Activated naive CD4-positive, alpha-beta T cell treated with anti-CD3 and anti-CD28 coated beads, Interleukin-2, amount 50 U/mL, for 16 hours (primary cell): ENCODE measurements at places on chromosomes 2 and 18.
A peak's percentile ranks its signal among the peaks of the same experiment; 100 is the strongest.

GRCh38 chr2:55887351-55887750 is 36.2 kb downstream of the EFEMP1 start:
- DNase-seq = no peak

GRCh38 chr18:38241216-38241615 is 675.6 kb upstream of the CELF4 start:
- no peak for DNase-seq

GRCh38 chr2:45276914-45277313 is 267.7 kb upstream of the SIX2 start:
- no peak for DNase-seq

- no peak for DNase-seq
Observed at GRCh38 chr2:232890896-232891601, 21.0 kb downstream of the SNORC start.

- DNase-seq = no peak
Observed at GRCh38 chr2:30206461-30207430, 24.6 kb upstream of the LBH start.

DNA sequence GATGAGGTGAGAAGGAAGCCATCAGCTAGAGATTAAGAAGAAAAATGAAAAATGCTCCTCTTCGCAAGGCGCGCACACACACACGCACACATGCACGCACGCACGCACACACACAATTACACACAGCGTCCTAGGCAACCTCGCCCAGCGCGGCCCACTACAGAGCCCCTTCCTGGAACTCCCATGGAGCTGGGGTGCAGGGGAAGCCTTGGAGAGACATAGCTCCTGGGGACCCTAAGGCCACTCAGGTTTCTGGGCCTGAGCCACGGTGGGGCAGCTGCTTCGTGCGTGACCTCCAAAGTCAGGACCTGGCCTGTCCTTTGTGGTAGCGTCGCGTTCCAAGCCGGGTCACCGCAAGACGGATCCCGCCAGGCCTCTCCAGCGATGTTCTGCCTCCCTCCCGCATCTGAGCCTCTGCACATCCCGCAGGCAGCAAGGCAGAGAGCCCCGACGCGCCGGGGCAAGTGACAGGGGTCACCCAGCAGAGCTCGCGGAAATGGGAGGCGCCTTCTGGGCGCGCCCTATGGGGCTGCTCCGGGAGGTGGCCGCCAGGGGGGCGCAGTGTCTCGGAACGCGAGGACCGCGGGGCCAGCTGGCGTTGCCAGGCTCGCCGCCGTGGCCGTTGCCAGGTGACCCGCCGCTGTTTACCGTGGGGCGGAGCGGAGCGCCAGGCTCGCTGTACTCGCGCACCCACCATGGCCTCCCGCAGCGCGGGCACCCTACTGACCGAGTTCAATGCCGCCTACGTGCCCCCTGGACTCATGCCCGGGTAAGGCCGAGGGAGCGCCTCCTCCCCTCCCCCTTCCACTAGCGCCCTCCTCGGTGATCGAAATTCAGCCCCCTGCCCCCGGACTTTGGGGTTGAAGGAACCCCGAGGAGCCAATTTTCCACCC is 79.0 kb downstream of the CIB4 start:
- DNase-seq = peak; percentile 37

DNA sequence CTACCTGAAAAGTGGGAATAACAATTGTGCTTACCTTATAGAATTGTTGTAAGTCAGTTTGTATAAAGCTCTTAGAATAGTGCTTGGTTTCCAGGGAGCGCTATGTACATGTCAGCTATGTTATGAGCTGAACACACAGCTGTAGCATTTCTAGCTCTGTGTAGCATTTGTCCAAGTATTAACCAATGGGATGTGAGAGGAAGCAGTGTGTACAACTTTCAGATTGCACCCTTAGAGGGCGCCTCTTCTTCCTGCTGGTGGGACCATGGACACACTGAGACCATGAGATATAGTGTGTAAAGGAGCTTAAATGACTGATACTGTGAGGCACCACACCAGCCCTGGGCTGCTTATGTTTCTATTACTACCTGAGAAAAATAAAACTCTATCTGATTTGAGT is 380.2 kb downstream of the LNPK start:
- no peak for DNase-seq

- DNase-seq = no peak
Observed at GRCh38 chr18:36326771-36327170, 29.3 kb downstream of the FHOD3 start.

DNA sequence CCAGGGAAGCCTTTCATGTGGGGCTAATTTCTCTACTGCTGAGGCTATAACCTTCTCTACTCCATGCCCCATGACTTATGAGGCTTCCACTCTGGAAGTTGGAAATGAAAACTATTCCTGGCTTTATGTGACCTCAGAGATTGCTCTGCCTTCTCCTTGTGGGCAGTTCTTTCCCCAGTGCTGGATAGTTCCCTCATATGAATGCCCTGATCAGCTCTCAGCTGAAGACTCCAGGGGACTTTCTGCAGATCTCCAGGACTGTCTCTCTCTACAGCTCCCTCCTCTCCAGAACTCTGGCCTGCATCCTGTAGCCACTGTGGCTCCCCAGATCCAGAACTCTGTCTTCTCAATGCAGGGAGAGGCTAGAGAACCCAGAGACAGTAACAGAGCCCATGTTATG is 235.1 kb downstream of the SEPTIN10 start:
- DNase-seq = no peak

- no peak for DNase-seq
Observed at GRCh38 chr2:182077448-182078142, 91.9 kb downstream of the PPP1R1C start.

DNA sequence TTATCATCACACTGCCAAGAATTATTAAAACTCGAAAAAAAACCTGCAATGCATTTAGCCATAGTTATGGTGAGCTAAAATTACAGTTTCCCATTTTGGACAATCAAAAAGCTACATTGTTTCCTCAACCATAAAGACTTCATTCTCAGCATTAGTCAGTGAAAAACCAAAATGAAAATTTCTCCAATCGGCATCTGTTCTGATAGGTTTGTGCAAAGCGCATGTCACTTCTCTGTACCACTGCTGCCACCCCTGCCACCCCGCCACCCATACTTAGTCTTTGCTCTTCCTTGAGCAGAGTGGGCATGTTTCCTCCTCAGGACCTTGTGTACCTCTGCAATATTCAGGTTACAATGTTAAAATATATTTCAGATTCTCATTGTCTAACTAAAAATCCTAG is 7.1 kb upstream of the ZBTB14 start:
- DNase-seq = no peak

DNA sequence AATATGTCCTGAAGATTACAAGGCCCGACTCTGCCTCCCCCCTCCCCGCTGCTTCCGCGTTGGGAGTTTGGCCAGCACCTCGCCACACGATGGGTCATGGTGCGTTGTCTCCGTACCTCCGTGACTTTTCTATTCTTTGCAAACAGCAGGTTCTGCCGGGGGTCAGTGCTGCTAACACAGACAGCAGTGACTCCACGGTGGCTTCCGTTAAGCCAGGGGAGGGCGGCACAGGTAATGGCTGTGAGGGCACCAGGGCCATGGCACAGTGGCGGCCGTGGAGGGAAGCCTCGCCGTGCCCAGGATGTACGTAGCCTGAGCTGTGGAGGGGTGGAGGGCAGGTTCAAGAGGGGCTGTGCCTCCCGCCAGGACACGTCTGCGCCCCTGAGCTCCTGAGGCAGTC is 115.5 kb downstream of the NFATC1 start:
- peak; percentile 5 for DNase-seq

- DNase-seq = no peak
Observed at GRCh38 chr2:211744379-211744778, 794.2 kb downstream of the ERBB4 start.

GRCh38 chr2:37052600-37053332 is 31.4 kb downstream of the HEATR5B start:
- no peak for DNase-seq

GRCh38 chr2:196459539-196459938 is 180.0 kb upstream of the CCDC150 start:
- DNase-seq = no peak

DNA sequence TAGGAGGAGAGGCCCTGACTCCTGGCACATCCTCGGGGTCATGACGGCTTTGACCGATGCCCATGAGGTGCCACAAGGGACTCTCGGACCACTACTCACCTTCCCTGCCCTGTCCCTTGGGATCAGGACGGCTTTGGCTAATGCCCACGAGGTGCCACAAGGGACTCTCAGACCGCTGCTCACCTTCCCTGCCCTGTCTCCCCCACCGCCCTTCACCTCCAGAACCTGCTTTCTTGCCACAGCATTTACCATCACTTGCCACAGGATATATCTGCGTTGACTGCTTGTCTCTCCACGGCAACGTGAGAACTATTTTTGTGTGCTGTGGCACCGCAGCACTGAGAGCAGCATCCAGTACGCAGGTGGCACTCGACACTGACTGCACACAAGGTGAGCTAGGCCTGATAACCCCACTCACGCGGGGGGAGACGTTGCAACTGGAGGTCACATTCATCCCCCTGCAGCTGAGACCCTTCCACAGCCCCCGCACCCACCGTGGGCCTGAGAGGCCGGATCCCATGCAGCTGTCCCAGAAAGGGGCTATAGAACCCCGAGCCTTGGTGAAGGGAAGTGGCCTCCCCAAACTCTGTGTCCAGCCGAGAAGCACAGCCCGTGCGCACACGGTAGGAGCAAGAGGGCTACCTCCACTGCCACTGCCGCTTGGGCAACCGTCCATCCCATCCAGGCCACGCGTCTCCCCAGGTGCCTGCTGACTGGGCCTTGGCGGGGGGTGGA is 47.5 kb downstream of the ANO7 start:
- no peak for DNase-seq

DNA sequence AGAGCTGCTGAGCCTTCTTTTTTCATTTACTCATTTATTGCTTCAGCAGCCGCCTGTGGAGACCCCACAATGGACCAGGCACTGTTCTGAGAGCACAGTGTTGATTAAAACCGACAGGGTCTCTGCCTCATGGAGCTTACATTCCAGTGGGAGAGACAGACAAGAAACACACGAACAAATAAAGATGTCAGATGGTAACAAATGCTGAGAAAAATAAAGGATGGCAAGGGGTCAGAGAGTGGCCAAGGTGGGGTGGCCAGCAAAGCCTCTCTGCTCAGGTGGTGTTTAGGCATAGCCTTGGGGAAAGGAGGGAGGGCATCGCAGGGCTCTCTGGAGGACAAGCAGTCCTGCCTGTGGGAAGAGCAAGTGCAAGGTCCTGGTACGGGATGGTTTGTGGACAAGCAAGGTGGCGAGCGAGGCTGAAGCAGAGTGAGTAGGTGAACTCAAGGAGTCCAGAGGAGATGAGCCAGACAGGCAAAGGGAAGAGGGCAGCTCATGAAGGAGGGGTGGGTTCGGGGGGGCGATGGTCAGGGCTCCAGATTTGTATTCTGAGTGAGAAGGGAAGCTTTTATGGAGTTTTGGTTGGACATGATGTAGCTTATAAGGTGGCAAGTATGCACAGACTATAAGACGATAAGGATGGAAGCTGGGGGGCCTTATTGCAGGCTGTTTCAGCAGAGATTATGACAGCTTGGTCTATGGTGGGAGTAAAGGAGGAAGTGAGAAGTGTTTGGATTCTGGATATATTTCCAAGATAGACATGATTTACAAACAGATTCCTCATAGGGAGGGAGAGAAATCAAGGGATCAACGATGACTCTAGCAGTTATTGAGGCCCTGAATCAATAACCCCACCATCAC is 8.8 kb upstream of the ITGB6 start:
- DNase-seq = no peak

DNA sequence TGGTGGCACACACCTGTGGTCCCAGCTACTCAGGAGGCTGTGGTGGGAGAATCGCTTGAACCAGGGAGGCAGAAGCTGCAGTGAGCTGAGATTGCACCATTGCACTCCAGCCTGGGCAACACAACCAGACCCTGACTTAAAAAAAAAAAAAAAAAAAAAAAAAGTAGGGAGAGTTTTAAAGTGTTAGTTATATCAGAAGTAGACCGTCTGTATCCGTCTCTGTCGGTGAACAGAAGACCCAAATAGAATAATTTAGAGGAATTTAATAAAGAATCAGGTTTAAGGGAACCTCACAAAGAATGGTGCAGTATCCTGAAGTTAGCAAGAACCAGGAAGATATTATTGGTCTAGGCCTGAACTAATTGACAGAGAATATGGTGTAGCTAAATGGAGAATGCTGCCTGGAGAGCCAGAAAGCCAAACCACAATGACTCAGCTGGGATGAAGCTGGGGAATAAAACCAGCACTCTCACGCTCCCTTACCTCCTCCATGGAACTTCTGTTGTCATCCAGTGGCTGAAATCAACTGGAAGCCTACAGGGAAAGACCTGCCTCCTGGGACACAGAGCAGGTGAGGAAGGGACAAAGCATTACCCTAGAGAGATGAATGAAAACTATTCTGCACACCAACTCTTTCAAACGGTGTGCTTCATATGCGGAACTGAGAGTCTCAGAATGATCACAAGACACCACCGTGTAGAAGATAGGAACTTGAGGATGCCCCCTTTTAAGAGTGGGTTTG is 39.1 kb upstream of the PLEKHM3 start:
- DNase-seq = no peak

DNA sequence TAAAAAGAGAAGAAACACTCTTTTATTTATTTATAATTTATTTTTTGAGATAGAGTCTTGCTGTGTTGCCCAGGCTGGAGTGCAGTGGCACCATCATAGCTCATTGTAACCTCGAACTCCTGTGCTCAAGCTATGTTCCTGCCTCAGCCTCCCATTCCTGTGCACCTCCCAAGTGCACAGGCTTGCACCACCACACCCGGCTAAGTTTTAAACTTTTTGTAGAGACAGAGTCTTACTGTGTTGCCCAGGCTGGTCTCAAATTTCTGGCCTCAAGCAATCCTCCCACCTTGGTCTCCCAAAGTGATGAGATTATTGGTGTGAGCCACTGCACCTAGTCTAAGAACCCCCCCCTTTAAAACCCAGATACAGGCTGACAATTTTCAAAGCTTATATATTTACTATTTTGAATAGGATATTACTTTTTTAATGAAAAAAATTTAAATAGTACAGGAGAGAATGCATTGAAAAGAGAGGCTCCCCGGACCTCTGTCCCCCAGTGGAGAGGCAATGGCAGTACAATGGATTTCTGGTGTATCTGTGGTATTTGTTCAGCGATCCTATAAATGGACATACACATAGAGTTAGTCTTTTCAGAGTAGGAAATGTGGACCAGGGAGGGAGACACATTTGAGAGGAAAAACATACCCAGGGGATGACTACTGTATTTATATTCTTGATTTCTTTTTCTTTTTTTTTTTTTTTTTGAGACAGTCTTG is 48.1 kb upstream of the CNOT11 start:
- no peak for DNase-seq
